GM10248 (cell line): ENCODE measurements at places on chromosomes 13 and 19.

DNA sequence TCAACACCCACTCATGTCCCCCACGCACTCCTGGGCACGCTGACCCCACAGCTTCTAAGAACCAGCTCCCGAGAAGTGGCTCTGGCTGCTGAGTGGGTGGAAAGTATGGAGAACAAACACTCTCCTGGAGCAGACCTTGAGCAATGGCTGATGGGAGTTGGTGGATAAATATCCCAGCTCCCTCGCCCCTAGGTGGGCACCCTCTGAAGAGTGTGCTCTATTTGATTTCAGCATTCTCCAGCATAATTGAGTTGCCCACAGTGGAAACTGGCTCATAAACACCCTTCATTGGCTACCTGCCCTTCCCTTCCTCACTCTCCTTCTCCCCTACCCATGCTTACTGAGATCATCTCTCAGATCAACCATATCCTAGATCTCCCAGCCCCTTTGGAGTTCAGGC is 41.5 kb upstream of the ADGRE5 start:
- no peak for DNase-seq

GRCh38 chr19:46409191-46409590 is 4.2 kb downstream of the CCDC8 start:
- no peak for DNase-seq

- no peak for DNase-seq
Measured at GRCh38 chr13:37295071-37295470, 189.6 kb upstream of the CSNK1A1L start.

- no peak for DNase-seq
Measured at GRCh38 chr13:100515410-100515800, 73.2 kb downstream of the GGACT start.
